ENCODE measurements at places on chromosomes 13 and 19. TPM values are rescaled to one million over a fixed set of nuclear protein-coding genes. Genes with fewer than 3 reads are reported as not detected.

GRCh38 chr13:33106656-33107360 lies 90.6 kb downstream of the KL start:
- no peak overlapping the region for H3K4me3 ChIP-seq
- peaks cover 45% of the 10 kb centered on the region for H3K4me1 ChIP-seq
- H3K27me3 ChIP-seq: no peaks in the 10 kb centered on the region
- H3K27ac ChIP-seq: peak overlapping the region; percentile 15

DNA sequence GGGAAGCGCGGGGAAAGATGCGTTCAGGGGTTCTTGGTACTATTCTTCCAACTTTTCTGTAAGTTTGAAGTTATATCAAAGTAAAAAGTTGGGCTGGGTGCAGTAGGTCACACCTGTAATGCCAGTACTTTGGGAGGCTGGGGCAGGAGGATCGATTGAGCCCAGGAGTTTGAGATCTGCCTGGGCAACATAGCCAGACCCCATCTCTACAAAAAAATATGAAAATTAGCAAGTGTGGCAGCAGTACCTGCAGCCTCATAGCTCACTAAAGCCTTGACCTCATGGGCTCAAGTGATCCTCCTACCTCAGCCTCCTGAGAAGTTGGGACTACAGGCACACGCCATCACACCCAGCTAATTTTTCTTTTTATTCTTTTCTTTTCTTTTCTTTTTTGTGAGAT lies 12.4 kb upstream of the ZNF77 start:
- H3K36me3 ChIP-seq: no peaks in the 10 kb centered on the region
- H3K4me3 ChIP-seq: no peak overlapping the region
- peaks cover 3% of the 10 kb centered on the region for H3K4me1 ChIP-seq
- no peak overlapping the region for H3K27ac ChIP-seq
- no peak for DNase-seq
- peaks cover 6% of the 10 kb centered on the region for H3K27me3 ChIP-seq

The SPIB gene
- total RNA-seq: not detected

- no peak overlapping the region for H3K27ac ChIP-seq
- H3K27me3 ChIP-seq: no peaks in the 10 kb centered on the region
- no peak overlapping the region for H3K4me3 ChIP-seq
- H3K4me1 ChIP-seq: peaks cover 26% of the 10 kb centered on the region
- H3K36me3 ChIP-seq: peaks cover 36% of the 10 kb centered on the region
Measured at GRCh38 chr19:10639836-10640235, 14.3 kb upstream of the ILF3 start.

GRCh38 chr19:31070146-31071065 lies 278.8 kb downstream of the TSHZ3 start:
- peak overlapping the region; percentile 43 for H3K27ac ChIP-seq
- H3K4me1 ChIP-seq: peaks cover 53% of the 10 kb centered on the region
- no peak for DNase-seq
- H3K36me3 ChIP-seq: no peaks in the 10 kb centered on the region

The ZNF773 gene
- 10.1 TPM for total RNA-seq

GRCh38 chr19:50710094-50710493 lies 9.5 kb downstream of the SHANK1 start:
- peaks cover 41% of the 10 kb centered on the region for H3K27me3 ChIP-seq
- H3K4me1 ChIP-seq: no peaks in the 10 kb centered on the region
- no peak overlapping the region for H3K27ac ChIP-seq
- DNase-seq: no peak
- no peaks in the 10 kb centered on the region for H3K36me3 ChIP-seq

The LILRB5 gene
- total RNA-seq: not detected

GRCh38 chr13:41299316-41300094 lies 11.6 kb upstream of the NAA16 start:
- H3K27ac ChIP-seq: no peak overlapping the region
- DNase-seq: no peak
- no peak overlapping the region for H3K4me3 ChIP-seq

The UTP14C gene
- 27.6 TPM for total RNA-seq

The ATCAY gene
- total RNA-seq: not detected

GRCh38 chr19:8501516-8501915 lies 924 bp downstream of the PRAM1 start:
- H3K4me1 ChIP-seq: peaks cover 13% of the 10 kb centered on the region
- DNase-seq: no peak
- no peaks in the 10 kb centered on the region for H3K27me3 ChIP-seq
- H3K4me3 ChIP-seq: no peak overlapping the region
- H3K36me3 ChIP-seq: no peaks in the 10 kb centered on the region
- H3K27ac ChIP-seq: no peak overlapping the region

DNA sequence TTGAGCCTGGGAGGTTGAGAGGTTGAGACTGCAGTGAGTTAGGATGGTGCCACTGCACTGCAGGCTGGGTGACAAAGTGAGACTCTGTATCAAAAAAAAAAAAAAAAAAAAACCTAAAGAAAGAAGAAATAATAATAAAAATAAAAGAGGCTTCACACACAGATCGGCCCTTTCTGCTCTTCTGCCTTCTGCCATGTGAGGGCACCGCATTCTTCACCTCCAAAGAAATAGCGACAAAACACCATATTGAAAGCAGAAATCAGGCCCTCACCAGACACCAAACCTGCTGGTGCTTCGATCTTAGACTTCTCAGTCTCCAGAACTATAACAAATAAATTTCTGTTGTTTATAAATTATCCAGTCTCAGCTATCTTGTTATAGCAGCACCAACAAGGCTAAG lies 3.0 kb downstream of the ZNF649 start:
- no peak overlapping the region for H3K27ac ChIP-seq
- H3K27me3 ChIP-seq: no peaks in the 10 kb centered on the region
- no peak for DNase-seq
- peaks cover 19% of the 10 kb centered on the region for H3K4me1 ChIP-seq
- H3K4me3 ChIP-seq: no peak overlapping the region

The IRGC gene
- total RNA-seq: not detected

The HCST gene
- total RNA-seq: 0.50 TPM

GRCh38 chr13:46858163-46858562 lies 38.7 kb downstream of the HTR2A start:
- H3K36me3 ChIP-seq: no peaks in the 10 kb centered on the region
- no peak overlapping the region for H3K27ac ChIP-seq
- H3K4me1 ChIP-seq: no peaks in the 10 kb centered on the region
- peaks cover 5% of the 10 kb centered on the region for H3K27me3 ChIP-seq
- no peak for DNase-seq

GRCh38 chr13:101785858-101786257 lies 333.4 kb downstream of the ITGBL1 start:
- no peak for DNase-seq
- peaks cover 58% of the 10 kb centered on the region for H3K27me3 ChIP-seq
- no peaks in the 10 kb centered on the region for H3K4me1 ChIP-seq

The HSPB6 gene
- 0.75 TPM for total RNA-seq

The ATP8B3 gene
- total RNA-seq: 6.0 TPM
